T-helper 1 cell treated with Interleukin-12 subunit alpha and Interleukin-12 subunit beta and Interleukin-4 antibody, amounts not matched to agents 30 ng/mL and 1 ng/mL, for 36 hours (primary cell): ENCODE measurements at places on chromosomes 2 and 18. TPM values are rescaled to one million over a fixed set of nuclear protein-coding genes. Genes with fewer than 3 reads are reported as not detected.

Gene ST8SIA5
- 0.32 TPM in 1 of 2 replicates, not detected in the other for total RNA-seq

Gene SPC25
- 21.4 and 25.6 TPM in 2 replicates for total RNA-seq

Gene MYOM1
- 1.0 and 1.6 TPM in 2 replicates for total RNA-seq

Gene TET3
- 16.8 and 18.3 TPM in 2 replicates for total RNA-seq

Gene TXNDC2
- total RNA-seq: not detected in 2 replicates

Gene MOGAT1
- total RNA-seq: not detected in 2 replicates

Gene LIMS3
- 0.27 and 0.59 TPM in 2 replicates for total RNA-seq

Gene FASTKD1
- 35.9 and 39.2 TPM in 2 replicates for total RNA-seq

Gene CACNB4
- 0.44 and 0.80 TPM in 2 replicates for total RNA-seq

Gene TSGA10
- total RNA-seq: 5.0 and 5.9 TPM in 2 replicates

Gene TTR
- not detected in 2 replicates for total RNA-seq
